EH (cell line): ENCODE measurements at places on chromosomes 12 and 14.
A peak's percentile ranks its signal among the peaks of the same experiment; 100 is the strongest.

DNA sequence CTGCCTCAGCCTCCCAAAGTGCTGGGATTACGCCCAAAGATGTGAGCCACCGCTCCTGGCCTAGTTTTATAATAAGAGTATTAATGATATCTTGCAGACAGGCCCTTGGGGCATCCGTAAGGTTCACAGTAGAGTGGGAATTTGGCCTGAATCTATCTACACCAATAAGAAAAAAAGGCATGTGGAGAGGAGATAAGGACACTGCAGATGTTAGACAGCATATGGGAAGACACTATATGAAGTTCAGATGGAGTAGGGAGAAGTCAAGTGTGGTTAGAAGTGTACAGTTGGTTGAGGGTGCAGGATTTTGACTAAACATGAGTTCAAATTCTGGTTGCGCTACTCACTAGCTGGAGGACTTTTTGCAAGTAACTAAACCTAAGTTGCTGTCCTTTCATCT, 8.5 kb upstream of the TTC8 start:
- DNase-seq: no peak

- peak; percentile 95 for DNase-seq
Observed at GRCh38 chr12:49130151-49131050, 794 bp downstream of the TUBA1B start.

- DNase-seq: no peak
Observed at GRCh38 chr12:85603556-85603955, 232.7 kb downstream of the RASSF9 start.

- no peak for DNase-seq
Observed at GRCh38 chr12:68970951-68971350, 38.0 kb upstream of the CPM start.
